ENCODE measurements at places on chromosomes 13 and 19.

GRCh38 chr13:106678646-106679418, 110.9 kb upstream of the ARGLU1 start:
- DNase-seq: no peak

DNA sequence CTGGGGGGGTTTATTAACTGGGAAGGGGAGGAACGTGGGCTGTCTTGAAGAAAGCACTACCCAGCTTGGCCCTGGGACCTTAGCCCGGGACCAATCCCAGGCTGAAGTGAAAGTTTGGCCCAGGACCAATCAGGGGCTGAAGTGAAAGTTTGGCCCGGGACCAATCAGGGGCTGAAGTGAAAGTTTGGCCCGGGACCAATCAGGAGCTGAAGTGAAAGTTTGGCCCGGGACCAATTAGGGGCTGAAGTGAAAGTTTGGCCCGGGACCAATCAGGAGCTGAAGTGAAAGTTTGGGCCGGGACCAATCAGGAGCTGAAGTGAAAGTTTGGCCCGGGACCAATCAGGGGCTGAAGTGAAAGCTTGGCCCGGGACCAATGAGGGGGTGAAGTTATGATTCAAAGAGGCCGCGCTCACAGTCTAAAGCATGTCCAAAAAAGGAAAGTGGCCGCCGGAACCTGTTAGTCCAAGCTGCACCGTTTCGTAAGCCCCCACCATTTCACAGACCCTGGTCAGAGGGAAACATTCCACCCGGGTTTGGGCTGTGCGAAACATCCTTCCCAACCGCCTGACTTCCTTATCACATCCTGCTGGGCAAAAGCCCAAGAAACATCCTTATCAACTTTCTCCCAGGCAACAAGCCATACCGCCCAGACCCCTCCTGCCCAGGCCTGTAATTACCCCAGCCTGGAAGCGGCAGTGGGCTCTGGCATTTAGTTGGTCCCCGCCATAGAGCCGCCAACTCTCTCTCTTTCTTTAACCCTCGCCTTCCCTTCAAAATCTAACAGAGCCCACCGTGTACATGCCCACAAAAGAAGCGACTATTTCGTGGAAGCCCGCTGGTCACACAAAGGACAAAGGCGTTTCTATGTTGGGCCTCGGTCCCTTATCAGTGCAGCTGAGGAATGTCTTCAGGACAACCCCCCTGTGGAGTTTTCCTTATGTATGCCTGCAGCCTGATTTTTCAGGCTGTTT, 1.1 kb downstream of the ZNF850 start:
- no peak for DNase-seq

GRCh38 chr13:35768073-35768472, 291.6 kb upstream of the MAB21L1 start:
- no peak for DNase-seq

DNA sequence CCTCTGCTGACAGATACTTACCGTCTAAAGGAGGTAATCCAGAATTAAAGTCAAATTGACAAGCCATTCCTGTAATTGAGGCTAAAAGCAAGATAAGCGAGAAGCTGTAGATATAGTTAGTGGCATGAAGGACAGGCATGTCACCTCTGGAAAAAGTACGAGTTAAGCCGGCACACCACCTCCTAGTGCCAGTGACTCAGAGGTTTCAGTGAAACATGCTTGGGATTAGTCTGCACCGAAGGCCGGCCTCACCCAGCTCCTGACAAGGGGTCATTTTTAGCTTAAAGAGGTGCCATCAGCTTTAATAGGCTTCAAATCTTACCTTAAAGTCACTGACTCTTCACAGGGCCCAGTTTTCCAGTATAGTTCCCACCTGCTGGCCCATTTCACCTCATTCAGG, 838.0 kb downstream of the UQCRFS1 start:
- DNase-seq: no peak

DNA sequence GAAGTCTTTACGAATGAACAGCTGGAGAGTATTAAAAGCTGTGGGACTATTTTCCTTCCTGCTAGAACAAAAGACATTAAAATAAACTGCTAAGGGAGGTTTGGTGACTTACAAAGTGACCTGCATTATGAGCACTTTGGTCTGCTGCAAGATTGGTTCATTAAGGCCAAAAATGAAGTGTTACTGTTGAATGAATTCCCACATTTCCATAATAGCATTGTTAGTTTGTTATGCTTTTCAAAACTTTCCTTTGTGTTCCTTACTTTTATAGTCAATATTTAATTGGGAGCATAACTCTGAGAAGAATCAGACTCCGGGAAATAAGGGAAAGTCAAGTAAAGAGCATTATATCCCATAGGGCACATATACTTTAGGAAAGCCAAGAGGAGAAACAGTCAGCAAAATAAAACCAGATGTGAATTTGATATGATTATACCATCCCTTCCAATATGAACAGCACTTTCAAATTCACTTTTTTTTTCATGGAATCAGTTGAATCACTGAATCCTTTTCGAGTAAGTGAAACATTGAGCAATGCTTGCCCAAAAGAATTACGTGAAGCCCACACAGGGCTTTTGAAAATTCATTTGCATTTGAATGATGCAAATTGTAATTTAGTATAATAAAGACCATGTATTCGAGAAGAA, 112.6 kb downstream of the KCTD12 start:
- no peak for DNase-seq
